ENCODE measurements at places on chromosomes 4 and X. TPM values are rescaled to one million over a fixed set of nuclear protein-coding genes. Genes with fewer than 3 reads are reported as not detected.

GRCh38 chr4:128818442-128818841, 8.9 kb downstream of the JADE1 start:
- DNase-seq, result no peak

- DNase-seq, result no peak
Observed at GRCh38 chrX:16762579-16762978, 23.7 kb upstream of the TXLNG start.

DNA sequence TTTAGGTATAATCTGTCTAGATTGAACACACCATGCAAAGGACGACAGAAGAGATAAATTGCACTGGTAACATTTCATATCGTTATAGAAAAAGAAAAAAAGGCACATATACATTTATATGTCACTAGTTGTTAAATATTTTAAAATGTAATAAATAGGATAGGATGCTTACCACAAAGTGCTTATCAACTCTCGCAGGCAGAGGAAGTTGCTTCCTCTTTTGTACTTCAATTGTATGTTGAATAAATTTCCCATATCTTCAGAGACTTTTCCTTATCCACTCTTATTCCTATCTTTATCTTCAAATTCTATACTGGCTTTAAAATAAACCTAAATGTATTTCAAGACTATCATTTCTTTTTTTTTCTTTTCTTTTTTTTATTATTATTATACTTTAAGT, 163.3 kb upstream of the SPOCK3 start:
- DNase-seq, result no peak

GRCh38 chrX:39475372-39475771, 622.4 kb downstream of the BCOR start:
- DNase-seq, result no peak

LRCH2 gene
- not detected for total RNA-seq

MECP2 gene
- total RNA-seq, result 23.8 TPM

AADAT gene
- 9.0 TPM for total RNA-seq

GRCh38 chr4:46277165-46277951, 112.6 kb downstream of the GABRA2 start:
- no peak for DNase-seq

GRCh38 chrX:19005909-19006308, 22.0 kb upstream of the PHKA2 start:
- no peak for DNase-seq

- DNase-seq, result peak; percentile 46
Observed at GRCh38 chrX:13153796-13154195, 109.4 kb upstream of the FAM9C start.

Measured in LHCN-M2 (cell line).